ENCODE measurements at places on chromosomes 11 and 22. TPM values are rescaled to one million over a fixed set of nuclear protein-coding genes. Genes with fewer than 3 reads are reported as not detected.

Gene ESAM
- 303 TPM for total RNA-seq

Gene GDPD4
- not detected for total RNA-seq

Gene TCF20
- total RNA-seq, result 36.7 TPM

Gene OR51I1
- not detected for total RNA-seq

Gene CABP4
- 4.2 TPM for total RNA-seq

Gene OR4C13
- not detected for total RNA-seq

- DNase-seq, result no peak
These were observed 1163.7 kb downstream of the FAM181B start for GRCh38 chr11:81569999-81570398.

DNA sequence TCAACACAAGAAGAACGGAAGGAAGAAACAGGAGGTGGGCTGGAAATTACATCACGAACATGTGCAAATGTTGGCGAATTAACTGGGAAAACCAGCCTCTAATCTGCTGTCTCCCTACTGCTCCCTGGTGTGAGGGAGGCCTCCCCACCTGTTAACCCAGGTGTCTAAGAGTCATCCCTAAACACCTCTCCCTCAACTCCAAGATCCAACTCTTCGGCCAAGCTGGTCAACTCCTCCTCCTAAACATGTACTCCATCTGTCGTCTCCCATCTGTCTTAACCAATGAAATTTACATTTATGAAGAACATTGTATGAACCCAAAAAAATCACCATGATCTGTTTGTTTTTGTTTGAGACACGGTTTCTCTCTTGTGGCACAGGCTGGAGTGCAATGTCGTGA lies 154.2 kb downstream of the LARGE1 start:
- no peak for DNase-seq

GRCh38 chr11:95716266-95716665 lies 73.3 kb downstream of the FAM76B start:
- DNase-seq, result no peak

DNA sequence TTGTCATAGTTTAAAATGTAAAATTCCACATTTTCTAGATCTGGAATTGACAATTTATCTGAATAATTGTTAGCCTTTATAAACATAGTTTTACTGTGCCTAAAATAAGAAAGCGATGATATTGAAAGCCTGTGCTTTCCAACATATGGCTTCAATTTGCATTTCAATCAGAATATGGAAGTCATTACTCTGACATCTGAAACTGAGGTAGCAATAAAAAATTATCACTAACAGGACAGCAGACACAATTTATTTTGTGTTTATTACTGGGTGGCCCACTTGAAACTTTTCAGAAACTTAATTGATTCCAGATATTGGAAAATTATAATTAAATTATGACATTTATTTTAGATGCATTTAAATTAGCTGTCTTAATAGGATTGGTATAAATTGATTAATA lies 78.5 kb downstream of the TMEM135 start:
- no peak for DNase-seq

GRCh38 chr22:22935546-22936157 lies 48.0 kb downstream of the IGLL5 start:
- DNase-seq, result no peak

GRCh38 chr11:61045271-61045670 lies 57.0 kb upstream of the CD5 start:
- no peak for DNase-seq

DNA sequence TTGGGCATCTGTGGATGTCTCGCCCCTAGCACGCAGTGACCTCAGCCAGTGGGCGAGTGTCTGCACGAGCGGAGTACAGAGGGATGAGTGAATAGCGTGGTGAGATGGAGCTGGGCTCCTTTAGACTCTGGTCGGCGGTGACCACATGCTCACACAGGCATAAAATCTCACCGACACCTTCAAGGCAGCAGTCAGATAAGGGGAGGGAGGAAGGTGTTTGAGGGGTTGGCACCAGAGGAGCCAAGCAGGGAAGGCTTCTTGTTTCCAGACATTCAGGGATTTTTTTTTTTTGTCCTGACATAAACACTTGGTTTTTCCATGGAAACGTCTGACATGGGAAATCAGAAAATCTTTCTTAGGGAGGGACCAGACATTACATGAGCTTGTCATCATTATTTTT lies 35.8 kb downstream of the GRIK4 start:
- no peak for DNase-seq

- DNase-seq, result no peak
These were observed 115.9 kb downstream of the CEP164 start for GRCh38 chr11:117443266-117444186.

DNA sequence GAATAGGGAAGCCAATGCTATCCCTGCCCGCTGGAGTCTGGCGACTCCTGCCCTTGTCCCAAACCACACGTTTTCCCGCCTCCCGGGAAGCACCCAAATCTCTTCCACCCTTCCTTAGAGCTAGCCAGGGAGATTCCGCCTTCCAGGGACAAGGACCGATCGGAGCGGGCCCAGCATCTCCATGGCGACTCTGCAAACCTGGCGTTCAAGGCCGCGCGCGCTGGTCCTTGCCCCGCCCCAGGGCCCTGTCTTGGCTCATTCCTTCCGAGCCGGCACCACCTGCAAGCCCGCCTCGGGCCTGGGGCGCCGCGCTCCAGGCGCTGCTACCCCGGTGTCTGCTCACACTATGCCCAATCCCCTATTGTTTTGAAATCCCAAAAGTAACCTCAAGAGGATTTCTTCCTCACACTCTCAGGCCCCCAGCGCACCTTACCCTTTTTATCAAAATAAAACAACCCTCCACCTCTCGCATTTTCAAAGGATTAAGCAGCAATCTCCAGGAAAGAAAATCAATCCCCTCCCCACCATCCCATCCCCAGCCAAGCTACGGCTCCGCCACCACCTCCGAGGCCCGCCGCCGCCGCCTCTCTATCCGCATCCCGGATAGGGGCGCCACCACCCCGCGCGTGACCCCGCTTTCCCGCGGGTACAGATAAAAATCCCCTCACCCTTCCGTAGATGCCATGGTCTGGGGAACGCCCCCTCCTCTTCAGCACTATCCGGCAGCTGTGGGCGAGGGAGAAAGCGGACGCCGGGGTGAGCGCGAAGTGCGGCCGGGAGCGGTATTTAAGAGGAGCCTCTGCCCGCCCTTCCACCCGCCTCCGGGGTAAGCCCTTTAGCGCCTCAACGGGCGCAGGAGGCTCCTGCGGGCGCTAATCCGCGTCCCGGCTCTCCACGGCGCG lies 825 bp downstream of the SLC1A2 start:
- DNase-seq, result no peak

GRCh38 chr22:17836992-17837742 lies 62.9 kb upstream of the BID start:
- DNase-seq, result peak; percentile 29

GRCh38 chr22:44046485-44047141 lies 22.5 kb downstream of the PARVB start:
- DNase-seq, result no peak

DNA sequence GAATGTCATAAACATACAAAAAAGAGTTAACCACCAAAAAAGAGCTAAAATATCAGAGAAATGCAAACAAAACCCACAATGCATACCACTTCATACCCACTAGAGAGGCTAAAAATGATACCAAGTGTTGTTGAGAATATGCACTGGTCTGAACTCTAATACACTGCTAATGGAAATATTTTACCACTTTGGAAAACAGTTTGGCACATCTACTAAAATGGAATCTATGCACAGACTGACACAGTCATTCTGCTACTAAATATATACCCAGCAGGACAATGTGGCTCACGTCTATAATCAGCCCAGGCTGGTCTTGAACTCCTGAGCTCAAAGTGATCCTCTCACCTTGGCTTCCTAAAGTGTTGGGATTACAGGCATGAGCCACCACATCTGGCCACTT lies 18.0 kb downstream of the MAPK1 start:
- no peak for DNase-seq

DNA sequence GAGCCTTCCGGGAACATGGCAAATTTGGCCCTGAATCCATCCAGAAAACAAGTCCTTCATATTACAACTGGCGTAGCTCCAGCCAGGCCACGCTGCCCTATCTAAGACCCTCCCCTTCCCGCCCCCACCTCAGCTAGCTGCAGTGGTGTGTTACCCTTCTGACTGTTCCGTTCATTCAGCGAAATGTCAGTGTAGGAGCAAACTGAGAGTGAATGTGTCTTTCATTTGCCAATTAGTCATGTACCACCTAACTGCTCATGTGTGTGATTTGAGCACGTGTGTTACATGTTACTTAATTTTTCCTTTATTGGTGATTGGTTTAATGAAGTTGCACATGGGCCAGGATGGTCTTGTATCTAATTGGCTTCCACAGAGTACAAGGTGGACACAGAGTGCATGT lies 34.8 kb upstream of the POU2AF1 start:
- no peak for DNase-seq

GRCh38 chr11:93477684-93478234 lies 65.4 kb downstream of the SMCO4 start:
- peak; percentile 34 for DNase-seq

DNA sequence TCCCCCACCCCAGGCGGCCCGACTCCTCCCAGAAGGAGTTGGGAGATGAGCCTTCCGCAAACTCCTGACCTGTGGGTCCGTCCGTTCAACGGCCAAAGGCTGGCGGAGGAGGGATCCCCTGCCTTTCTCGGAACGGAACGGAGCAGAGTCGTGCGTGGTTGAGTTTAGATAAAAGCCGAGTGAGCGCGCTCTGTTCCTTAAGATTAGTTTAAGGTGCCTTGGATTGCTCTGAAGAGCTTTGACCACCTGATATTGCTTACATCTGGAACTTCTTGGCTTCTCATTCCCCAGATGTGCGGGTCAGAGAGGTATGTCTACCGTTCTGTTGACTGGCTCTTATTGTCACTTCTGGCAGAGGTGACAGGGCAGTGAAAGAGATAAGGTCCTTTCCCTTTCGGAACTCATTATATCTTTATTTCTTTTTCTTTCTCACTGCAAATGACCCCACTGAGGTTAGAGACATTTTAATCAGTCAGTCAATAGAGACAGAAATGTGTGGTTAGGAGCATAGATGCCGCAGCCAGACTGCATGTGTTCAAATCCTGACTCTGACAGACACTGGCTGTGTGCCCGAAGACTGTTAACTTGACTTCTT lies at the start of gene TRIM6:
Gene TRIM6 (plus strand): TSS at position 31 of the 595 bp plus-strand sequence. CDS start 261 bp downstream, at position 292.
- peak; percentile 42 for DNase-seq

DNA sequence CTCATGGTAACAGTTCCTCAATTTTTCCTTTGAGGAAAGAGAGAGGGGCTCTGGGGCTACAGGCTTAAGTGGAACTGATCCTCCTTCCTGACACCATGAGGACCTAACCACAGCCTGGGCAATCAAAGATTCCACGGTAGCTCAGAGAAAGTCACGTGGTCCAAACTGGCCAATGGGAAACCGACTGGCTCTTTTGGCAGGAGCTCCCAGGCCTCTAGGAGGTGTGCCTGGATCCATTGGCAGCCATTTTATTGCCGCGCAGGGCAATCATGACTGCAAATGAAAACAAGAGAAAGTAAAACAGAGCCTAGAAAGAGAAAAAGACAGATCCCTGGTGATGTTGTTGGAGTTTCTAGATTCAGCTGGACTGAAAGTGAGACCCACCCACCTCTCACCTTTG lies 27.3 kb upstream of the ASPHD2 start:
- DNase-seq, result no peak

GRCh38 chr22:26241361-26241760 lies 72.1 kb downstream of the SEZ6L start:
- DNase-seq, result no peak

DNA sequence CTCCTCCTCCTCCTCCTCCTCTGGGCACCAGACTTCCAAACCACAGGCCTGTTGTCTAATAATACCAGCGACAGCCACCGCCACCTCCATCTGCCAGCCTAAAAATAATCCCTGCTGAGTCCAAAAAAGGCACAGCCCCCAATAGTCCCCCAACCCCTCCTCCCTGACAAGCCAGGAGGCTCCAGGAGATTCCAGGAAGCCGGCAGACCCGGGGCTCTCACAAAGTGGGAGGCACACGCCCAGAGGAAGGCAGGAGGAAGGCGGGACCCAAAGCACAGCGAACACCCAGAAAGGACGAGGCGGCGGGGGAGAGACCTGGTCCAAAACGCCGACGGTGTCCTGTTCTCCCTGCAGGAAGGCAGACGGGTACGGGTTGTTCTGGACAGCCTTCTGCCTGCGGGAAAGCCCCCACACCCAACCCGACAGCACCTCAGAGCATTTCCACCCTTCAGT lies 5.9 kb downstream of the IGSF9B start:
- no peak for DNase-seq

DNA sequence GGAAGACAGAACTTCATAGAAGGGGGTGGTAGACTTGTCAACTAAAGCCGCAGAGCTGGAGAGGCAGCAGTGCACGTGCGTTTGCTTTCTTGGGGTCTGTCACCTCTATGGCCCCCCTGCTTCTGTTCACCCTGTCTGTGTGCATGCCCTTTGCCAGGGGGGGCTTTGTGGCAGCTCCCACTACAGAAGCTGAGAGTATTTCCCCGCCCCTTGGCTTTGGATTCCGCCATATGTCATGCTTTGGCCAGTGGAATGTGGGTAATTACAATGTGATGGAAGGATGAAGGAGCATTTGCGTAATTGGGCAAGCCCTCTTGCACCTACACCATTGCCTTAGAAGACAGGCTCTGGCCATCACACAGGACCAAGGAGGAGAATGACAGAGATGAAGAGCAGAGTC lies 153.0 kb downstream of the MPPED1 start:
- no peak for DNase-seq

DNA sequence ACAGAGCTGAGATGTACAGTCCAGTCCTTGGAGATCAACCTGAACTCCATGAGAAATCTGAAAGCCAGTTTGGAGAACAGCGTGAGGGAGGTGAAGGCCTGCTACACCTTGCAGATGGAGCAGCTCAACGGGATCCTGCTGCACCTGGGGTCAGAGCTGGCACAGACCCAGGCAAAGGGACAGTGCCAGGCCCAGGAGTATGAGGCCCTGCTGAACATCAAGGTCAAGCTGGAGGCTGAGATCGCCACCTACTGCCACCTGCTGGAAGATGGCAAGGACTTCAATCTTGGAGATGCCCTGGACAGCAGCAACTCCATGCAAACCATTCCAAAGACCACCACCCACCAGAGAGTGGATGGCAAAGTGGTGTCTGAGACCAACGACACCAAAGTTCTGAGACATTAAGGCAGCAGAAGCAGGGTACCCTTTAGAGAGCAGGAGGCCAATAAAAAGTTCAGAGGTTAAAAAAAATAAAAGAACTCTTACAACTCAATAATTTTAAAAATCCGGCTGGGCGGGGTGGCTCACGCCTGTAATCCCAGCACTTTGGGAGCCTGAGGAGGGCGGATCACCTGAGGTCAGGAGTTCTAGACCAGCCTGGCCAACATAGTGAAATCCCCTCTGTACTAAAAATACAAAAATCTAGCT lies 69.9 kb upstream of the RTL6 start:
- peak; percentile 27 for DNase-seq

All from endothelial cell of umbilical vein (primary cell).